ENCODE measurements at places on chromosomes 5 and 9.

DNA sequence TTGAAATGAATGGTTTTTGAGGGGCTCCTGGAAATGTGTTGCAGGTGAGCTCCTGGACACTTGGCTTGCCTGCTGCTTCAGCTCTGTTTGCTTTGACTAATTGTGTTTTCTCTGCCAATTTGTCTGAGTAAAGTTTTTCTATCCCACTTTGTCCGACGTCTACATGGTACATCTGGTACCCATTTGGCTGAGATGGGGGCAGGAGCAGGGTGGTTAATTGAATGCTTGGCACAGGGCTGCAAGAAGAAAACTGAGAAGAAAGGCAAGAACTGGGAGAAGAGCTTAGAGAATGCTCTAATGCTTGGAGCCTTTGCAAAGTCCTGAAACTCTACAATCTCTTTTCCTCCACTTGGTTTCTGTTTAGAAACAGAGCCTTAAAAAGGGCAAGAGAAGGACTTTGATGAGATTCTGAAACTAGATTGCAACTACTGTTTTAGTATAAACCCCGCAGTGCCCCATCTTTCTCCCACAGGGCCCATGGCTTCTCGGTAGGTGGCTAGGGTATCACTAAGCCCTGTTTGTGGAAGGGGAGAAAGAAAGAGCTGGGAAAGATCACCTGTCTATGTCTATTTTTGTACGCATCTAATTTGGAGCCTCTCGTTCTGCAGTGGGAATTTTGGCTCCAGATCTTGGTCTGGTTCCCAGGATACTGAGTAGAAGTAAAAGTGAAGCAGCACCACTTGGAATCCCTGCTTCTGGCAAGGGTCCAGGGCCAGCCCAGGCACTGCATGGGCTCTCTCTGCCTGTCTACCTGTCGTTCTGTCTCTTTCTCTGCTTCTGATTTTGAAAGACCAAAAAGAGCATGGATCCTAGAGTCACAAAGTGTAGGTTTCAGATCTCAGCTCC is 214.4 kb downstream of the SEMA6A start:
- DNase-seq = peak; percentile 11

DNA sequence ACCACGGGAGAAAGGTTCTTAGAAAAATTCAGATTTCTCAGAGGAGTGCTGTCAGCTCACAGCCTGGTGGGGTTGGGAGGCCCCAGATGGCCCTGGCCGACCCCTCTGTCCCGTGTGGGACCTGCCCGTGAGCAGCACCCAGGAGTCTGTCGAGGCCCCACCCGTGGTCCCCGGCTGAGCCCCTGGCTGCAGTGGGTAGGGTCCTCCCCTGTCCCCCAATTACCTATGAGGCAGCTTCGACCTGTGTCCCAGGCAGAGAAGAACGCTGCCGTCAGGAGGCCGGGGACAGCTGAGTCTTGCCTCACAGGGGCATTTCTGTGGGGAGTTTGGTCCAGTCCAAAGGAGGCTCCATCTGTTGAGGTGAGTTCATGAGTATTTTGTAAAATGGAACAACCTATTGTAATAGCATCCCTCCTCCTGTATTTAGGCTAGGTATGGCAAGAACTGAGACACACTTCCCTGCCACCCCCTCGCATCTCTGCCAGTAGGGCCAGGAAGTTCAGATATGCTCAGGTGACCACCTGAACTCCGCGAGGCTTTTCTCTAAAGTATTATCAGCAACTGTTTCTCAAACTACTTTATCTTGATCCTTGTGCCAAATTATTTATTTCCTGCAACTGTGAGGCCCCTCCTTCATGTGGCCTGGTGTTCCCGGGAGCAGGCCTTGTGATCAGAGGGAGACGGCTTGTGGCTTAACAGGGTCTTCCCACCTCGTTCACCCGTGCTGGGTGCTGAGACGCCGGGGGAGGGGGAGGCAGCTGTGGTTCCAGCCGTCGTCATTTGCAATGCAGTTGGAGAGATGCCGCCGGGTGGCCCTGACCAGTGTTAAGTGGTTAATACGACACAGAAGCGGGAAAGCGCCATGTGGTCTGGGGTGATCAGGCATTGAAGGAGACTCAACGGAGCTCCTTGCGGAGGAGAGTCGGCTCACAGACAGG is 1.7 kb downstream of the AHRR start:
- DNase-seq = peak; percentile 45

- DNase-seq = no peak
Measured at GRCh38 chr9:118670011-118670953, 699.0 kb downstream of the BRINP1 start.

GRCh38 chr9:88310310-88310980 is 77.8 kb upstream of the SPIN1 start:
- no peak for DNase-seq

- no peak for DNase-seq
Measured at GRCh38 chr9:117074784-117075520, 339.9 kb downstream of the ASTN2 start.

DNA sequence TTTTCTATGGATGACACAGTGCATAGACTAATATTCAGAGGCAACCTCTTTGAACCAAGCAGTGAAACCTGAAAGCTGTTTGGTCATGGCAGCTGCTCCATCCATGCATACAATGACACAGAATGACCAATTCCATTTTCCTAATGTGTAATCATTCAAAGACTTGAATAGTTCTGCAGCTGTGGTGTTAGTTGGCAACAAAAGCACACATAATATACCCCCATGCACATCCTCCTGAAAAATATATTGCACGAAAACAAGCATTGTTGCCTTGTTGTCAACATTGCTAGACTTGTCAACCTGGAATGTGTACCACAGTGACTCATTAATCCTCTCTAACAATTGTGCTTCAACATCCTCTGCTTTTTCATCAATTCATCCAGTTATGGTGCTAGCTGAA is 71.0 kb upstream of the SEMA6A start:
- no peak for DNase-seq

DNA sequence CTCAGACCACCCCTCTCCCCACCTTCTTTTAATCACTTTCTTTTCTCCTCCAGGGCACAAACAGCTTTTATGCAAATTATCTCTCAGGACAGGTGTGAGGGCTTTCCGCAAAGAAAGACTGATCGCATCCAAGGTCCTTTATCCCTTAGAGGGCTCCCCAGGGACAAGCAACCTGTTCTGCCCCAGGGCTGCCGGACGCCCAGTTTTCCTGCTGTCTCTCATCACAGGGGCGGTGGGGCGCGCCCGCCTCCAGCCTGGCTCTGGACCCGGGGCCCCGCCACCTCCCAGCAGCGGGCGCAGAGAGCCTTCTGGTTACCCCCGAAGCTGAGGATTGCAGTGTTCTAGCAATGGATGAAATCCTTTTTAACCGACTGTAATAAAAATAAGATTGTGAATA is 266.1 kb downstream of the CWC27 start:
- DNase-seq = no peak

GRCh38 chr5:146565764-146566367 is 49.9 kb upstream of the GPR151 start:
- DNase-seq = peak; percentile 59

- DNase-seq = peak; percentile 20
Measured at GRCh38 chr5:134101686-134102439, 12.6 kb upstream of the TCF7 start.

- DNase-seq = no peak
Measured at GRCh38 chr5:78056901-78057514, 237.5 kb downstream of the AP3B1 start.

DNA sequence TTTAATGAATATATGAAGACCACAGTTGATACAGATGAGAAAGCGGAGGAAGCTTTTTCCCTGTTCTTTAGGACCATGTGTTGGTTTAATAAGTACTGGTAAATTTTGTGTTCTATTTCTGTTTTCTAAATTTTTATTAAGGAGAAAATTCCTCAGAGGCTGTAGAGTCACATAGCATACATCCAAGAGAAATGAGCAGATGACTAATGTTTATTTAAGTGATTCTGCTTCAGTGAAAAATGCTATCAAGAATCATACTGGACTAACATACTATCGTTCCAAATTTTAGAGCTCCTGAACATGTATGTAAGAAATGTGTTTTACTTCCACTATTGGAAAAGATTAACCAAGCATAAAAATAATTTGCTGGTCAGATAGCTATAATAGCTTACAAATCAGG is 115.0 kb downstream of the KIAA1958 start:
- DNase-seq = peak; percentile 37

GRCh38 chr9:21710548-21711191 is 91.8 kb upstream of the MTAP start:
- peak; percentile 59 for DNase-seq

GRCh38 chr5:143427122-143427735 is 23.7 kb upstream of the NR3C1 start:
- no peak for DNase-seq

GRCh38 chr5:142872217-142872616 is 102.0 kb downstream of the ARHGAP26 start:
- DNase-seq = no peak

GRCh38 chr5:86986837-86987236 is 280.8 kb upstream of the RASA1 start:
- DNase-seq = no peak

DNA sequence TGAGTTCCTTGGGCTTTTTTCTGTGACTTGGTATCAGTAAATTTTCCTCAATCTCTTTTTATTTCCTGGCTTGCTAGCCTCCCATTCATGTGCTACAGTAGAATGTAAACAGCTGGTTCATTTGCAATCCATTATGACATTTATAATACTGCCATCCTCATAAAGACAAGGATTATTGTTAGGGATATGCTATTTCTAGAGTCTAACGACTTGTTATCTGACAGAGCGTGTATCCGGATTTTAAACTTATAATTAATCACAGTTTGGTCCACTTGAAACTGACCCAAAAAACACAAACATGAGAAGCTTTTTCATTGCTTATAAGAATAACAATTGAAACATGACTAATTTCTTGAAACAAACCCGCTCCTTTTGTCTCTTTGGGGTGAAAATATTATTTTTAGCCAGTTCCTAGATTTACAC is 585.8 kb downstream of the TLE4 start:
- DNase-seq = peak; percentile 38

DNA sequence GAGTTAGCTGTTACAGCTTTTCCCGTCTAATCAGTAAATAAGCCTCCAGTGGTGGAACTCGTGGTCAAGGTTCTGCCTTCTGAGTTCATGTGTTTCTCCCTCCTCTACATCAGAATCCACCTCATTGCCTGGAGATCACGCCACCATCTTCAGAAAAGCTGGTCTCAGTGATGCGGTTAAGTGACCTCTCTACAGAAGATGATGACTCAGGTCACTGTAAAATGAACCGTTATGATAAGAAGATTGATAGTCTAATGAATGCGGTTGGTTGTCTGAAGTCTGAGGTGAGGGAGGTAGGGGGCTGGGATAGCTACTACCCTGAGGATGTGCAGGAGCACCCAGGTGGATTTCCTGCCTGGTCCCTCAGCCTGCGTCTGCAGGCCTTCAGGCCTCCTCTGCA is 13.3 kb downstream of the ODF2 start:
- DNase-seq = no peak

GRCh38 chr9:124363326-124364096 is 51.7 kb downstream of the PSMB7 start:
- no peak for DNase-seq

DNA sequence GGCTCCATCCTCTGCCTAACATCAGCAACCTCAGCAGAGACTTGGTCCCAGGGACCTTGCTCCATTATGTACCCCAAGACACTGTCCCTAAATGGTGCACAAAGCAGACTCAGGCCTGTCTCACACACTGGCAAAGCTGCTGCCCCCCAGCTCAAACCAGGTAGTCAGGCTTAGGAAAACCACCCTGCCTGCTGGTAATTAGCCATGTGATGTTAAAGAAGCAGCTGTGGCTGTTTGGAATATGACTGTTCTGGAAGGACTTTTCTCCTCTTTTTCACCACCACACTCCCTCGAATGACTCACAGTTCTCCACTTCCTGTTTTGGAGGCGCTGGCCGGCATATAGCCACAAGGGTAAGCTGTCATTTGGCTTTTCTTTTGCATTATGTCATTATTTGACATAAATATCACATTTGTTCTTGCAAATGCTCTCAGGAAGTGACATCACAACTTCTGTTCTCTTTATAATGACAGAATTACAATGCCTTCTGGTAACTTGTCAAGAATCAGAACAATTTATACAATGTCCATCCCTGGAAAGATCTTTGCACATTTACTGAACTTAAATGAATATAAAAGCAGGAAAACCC is 113.9 kb downstream of the SUSD1 start:
- peak; percentile 98 for DNase-seq

DNA sequence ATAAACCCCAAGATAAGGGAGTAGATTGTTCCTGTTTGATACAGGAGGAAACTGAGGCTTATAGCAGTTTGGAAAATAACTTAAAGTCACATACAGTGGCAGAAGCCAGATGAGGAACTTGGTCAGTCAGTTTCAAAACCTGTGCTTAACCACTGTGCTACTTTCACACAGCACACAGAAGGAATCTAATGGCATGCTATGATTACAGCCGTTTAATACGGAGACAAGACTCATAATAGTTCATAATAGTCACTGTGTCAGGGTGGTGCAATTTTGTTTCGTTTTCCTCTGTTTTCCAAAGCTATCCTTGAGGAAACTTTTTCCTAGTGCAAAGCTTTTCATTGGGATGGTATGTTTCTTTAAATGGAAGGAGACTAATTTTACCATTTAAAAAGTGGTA is 112.3 kb downstream of the GCNT1 start:
- DNase-seq = no peak

- DNase-seq = peak; percentile 15
Measured at GRCh38 chr5:170885256-170885655, 23.4 kb downstream of the RANBP17 start.

DNA sequence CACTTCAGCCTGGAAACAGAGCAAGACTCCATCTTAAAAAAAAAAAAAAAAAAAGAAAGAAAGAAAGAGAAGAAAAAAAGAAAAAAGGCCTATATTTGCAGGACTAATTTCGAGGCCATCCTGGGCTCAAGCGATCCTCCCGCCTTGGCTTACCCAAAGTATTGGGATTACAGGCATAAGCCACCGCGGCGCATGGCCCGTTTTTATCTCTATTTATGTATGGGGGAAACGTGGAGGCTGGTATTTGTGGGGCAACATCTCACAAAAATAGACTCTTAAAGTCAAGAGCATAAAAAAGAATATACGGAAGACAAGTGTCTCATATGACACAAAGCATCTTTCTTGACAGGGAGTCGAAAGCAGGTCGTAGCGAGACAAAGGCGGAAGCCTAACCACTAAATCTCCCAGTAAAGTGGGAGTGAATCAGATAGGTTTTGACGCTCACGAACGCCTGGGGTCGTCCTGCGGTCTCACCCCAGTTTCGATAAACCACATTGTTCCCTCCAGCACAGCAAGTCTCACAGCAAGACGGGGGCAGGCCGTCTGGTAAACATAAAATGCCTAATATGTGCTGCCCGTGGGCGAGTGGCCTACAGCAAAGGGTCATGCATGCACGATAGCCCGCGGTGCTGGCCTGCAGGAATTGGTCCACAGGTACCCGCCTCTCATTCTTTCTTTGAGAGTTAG is 1.8 kb upstream of the TRIM41 start:
- DNase-seq = no peak
